ENCODE measurements at places on chromosomes 13 and 19. TPM values are rescaled to one million over a fixed set of nuclear protein-coding genes. Genes with fewer than 3 reads are reported as not detected.

The RTBDN gene
- not detected for total RNA-seq

The ASF1B gene
- 3.6 TPM for total RNA-seq

The RYR1 gene
- total RNA-seq: 21.1 TPM

The PVR gene
- 18.8 TPM for total RNA-seq

The TMED1 gene
- total RNA-seq: 17.8 TPM

The HSD17B14 gene
- 3.4 TPM for total RNA-seq

The IL17D gene
- total RNA-seq: 5.9 TPM

The CABP5 gene
- not detected for total RNA-seq

The CHST8 gene
- 0.39 TPM for total RNA-seq

The FGF21 gene
- total RNA-seq: not detected

The ZNF431 gene
- total RNA-seq: 16.1 TPM

The STOML3 gene
- total RNA-seq: not detected

The IGFL3 gene
- total RNA-seq: 5.9 TPM

The TMEM272 gene
- not detected for total RNA-seq

The CATSPERD gene
- not detected for total RNA-seq

The RUBCNL gene
- total RNA-seq: 3.9 TPM

The IRGC gene
- not detected for total RNA-seq

The ZNF560 gene
- total RNA-seq: 0.49 TPM

The ZNF534 gene
- total RNA-seq: 0.20 TPM

The IZUMO4 gene
- total RNA-seq: 2.2 TPM

The CYP2F1 gene
- total RNA-seq: not detected

The COX6B2 gene
- 3.1 TPM for total RNA-seq

The PRTN3 gene
- total RNA-seq: 28.9 TPM

The DOCK6 gene
- total RNA-seq: 35.0 TPM

The DOCK9 gene
- 89.1 TPM for total RNA-seq

The KIR2DL1 gene
- not detected for total RNA-seq

Measured in skin of body (tissue), 3 donors.